ENCODE measurements at places on chromosomes 6 and 20.
A peak's percentile ranks its signal among the peaks of the same experiment; 100 is the strongest.

DNA sequence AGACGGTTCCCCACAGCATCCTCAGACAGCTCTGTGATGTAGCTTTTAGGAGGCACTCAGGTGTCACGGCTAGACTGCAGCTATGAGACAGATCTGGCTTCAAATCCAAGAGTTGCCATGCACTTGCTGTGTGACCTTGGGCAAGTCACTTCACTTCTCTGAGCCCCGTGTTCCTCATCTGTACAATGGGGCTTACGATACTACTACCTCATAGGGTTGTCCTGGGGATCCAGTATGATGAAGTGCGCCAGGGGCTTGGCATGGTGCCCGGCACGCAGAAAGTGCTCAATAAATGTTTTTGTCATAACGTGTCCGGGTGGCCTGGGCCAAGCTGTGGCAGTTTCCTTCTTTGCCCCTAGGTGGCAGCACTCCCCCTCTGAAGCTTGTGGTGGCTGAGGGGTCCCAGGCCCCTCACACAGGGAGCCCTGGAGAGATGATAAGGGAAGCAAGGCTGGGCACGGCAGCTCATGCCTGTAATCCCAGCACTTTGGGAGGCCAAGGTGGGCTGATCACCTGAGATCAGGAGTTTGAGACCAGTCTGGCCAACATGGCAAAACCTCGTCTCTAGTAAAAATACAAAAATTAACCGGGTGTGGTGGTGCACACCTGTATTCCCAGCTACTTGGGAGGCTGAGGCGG lies 19.1 kb upstream of the CHMP4B start:
- peak; percentile 32 for DNase-seq

DNA sequence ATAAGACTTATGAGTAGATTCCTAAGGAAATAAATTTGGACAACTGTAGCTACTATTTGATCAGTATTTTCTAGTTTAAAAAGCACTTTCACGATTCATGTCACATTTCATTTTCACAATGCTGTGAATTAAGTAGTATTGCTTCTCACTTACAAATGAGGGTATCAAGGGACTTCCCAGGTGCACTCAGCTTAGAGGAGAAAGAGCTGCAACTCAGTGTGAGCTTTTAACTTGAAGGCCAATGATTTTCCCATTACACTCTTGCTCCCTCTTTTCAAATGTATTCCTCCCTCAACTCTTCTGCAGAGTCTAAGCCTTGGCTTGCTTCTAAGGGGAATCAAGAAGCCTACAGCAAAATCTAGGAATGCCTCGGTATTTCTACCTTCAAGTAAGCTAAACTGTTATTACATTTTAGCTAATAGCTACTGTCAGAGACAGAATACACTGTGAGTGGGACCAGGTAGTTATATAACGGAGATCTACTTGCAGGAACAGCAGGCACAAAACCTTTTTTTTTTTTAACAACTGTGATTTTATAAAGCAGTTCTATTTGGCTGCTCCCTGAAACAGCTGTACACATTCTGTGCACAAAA lies 339.0 kb downstream of the SYNE1 start:
- DNase-seq, result no peak

GRCh38 chr6:154683756-154684523 lies 49.3 kb upstream of the SCAF8 start:
- no peak for DNase-seq

DNA sequence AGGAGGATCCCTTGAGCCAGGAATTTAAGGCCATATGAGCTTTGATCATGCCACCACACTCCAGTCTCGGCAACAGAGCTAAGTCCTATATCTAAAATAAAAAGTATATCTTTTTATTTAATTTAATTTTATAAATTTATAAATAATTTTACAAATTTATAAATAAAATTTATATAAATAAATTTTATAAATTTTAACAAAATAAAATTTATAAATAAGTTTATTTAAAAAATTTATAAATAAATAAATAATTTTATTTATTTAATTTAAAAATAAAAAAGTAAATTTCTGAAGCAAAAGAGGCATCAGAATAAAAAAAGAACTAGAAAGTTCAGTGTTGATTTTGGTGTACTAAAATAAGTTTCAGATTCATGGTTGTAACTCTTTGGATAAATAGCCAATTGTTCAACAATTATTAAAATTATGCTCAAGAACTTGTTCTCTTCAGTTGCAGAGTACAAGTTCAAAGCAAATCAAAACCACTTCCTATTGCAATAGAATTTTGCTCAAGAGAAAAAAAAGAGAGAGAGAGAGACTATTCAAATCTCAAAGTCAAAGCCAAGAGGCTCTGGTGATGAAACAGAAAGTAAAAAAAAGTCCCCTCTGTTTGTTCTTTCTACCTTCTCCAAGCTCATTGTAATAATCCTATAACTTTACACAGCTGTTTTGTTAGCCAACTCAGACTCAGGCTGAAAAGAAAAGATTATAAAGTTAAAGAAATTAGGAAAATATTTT lies 547.5 kb upstream of the ADGRB3 start:
- DNase-seq, result no peak

DNA sequence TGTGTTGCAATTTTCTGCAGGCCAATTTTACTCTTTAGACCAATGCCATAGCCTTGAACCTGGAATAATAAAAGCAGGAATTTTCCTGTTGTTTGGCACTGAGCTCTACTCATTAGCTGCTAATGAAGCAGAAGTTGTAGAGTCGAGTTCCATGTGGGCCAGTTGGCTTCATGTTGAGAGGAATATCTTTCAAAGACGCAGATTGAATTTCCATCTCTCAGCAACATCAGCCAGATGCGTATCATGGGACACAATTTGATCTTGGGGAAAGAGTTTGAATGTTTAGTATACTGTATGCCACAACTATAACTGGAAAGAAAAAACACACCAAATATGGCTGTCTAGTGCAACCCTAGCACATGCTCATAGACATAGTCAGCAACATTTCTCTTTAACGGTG lies 259.6 kb downstream of the BCKDHB start:
- no peak for DNase-seq

GRCh38 chr6:17393892-17394631 lies 667 bp downstream of the CAP2 start:
- no peak for DNase-seq

- DNase-seq, result no peak
Measured at GRCh38 chr6:130783416-130784107, 43.6 kb upstream of the SMLR1 start.

DNA sequence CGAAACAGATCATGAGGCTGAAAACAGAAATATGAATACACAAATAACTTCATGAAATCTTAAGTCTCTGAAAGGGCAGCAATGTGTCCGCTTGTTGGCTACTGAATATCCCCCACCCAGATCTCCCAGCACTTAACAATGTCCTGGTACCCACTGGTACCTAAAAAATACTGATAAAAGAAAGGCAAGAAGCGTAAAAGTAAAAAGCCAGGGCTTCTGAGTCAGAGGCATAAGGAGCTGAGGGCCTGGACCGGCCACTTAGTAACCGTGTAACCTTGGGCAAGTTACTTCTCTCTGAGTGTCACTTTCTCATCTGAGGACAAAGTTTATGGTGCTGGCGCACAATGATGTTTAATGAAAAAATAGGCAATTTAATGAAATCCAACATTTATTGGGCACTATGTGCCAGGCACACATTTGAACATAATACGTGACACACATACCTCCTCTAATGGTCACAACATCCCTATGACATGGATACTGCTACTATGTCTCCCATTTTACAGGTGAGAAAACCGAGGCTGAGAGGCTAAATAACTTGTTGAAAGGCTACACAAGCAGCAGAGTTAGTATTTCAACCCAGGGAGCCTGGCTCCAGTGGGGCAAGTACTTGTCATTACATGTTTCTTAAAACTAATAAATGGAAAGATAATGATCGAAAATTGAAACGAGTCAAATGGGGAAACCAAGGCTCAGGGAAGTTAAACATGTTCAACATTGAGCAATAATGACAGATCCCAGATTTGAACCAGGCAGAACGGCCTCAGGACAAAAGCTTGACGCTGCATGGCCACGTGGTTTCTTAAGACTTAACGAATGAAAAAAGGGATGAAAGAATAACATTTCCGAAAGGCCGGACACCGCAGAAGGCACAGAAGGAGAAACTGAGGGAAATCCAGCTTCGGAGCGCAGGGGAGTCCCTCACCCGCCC lies 828 bp downstream of the TP53RK start:
- no peak for DNase-seq

- no peak for DNase-seq
Measured at GRCh38 chr6:169921217-169921616, 169.8 kb downstream of the ERMARD start.

- no peak for DNase-seq
Measured at GRCh38 chr6:149045404-149045803, 272.1 kb upstream of the TAB2 start.

DNA sequence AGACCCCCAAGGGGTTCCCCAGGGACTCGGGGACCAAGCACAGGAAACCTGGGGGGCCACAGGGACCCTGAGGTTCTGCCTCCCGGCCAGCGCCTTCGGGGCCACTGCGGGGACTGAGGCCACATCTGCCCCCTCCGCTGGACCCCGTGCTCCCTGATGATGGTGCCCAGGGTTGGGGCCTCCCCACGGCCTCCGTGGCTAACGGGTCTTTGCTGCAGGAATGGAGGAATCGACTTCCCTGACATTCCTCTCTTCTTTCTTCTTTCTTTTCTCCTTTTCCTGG lies 330.2 kb downstream of the TAF4 start:
- DNase-seq, result no peak

GRCh38 chr6:50795574-50795973 lies 23.1 kb upstream of the TFAP2B start:
- no peak for DNase-seq

DNA sequence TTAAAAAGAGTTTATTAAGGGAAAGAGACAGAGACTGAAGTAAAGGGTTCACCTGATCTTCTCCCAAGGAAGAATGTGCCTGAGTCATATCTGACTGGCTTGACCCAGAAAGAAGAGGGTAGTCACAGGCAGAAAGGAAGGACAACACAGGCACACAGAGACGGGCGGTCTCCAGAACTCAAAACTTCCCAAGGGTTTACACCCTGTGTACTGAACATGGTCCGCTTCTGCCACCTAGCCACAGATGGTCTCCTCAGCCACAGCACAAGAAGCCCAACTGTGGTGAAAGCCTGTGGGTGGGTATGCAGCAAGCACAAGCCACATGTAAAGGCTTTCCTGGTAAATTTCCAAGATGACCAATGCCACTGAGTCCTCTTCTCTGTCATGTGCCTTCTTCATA lies 17.2 kb downstream of the UNC5CL start:
- no peak for DNase-seq

GRCh38 chr6:159103396-159104162 lies 58.8 kb upstream of the TAGAP start:
- DNase-seq, result no peak

GRCh38 chr6:11668455-11668854 lies 110.1 kb downstream of the ADTRP start:
- no peak for DNase-seq

Measured in activated gamma-delta T cell treated with anti-CD3 and anti-CD28 coated beads, Interleukin-2, amount 50 U/mL, for 16 hours (primary cell).